ENCODE measurements at places on chromosomes 12 and 14.

- DNase-seq: no peak
These were observed 20.9 kb upstream of the CNIH1 start for GRCh38 chr14:54462048-54462447.

DNA sequence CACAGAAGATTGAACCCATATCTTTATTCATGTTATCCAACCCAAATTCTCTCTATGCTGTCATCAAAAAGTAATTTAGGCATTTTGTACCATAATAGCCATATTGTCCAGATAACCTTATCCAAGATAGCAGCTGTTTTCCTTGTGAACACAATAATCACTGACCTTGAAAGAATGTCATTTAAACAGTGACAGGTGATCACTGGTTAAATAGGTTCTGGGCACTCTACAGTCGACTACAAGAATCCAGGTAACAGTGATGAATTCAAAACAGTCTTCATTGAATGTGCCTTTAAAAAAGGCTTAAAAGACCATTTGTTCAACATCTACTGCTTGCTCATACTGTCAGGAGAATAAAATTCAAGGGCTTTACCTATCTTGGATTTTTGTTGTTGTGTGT, 4.6 kb upstream of the SPX start:
- no peak for DNase-seq

GRCh38 chr12:99142651-99143050, 497.6 kb downstream of the APAF1 start:
- no peak for DNase-seq

GRCh38 chr12:49563951-49564685, 3.8 kb downstream of the MCRS1 start:
- DNase-seq: no peak

- DNase-seq: no peak
These were observed 142.6 kb downstream of the GPHN start for GRCh38 chr14:66650491-66650911.

DNA sequence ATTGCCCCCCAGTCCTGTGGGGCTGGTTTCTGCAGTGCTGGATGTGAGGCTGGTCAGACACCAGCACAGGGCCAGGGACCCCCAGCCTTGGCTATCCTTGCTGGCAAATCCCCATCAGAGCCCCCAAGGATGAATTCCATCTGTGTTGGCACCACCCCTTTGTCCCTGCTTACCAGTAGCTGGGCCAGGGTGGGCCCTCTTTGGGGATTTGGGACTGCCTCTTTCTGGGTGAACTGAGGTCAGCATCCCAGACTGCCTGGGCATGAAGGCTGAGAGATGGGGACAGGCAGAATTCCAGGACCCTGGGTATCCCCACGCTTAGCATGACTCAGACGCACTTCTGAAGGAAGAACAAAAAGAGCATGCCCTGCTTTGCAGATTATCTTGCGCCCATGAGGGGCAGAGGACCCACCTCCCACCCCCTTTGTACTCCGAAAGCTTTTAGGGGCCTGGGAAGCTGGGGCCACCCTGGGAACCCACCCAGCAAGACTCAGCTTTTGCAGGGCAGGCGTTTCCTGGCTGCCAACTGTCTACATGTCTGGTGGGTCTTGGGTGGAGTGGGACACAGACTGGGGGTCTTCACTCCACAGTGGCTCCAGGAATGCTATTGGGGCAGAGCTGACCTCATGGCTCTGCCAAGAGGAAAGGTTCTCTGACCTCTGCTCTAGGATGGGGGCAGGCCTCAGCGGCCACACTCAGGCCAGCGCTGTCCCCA, 26.8 kb downstream of the RFLNA start:
- no peak for DNase-seq

GRCh38 chr12:79233341-79233781, 368.8 kb downstream of the SYT1 start:
- no peak for DNase-seq

DNA sequence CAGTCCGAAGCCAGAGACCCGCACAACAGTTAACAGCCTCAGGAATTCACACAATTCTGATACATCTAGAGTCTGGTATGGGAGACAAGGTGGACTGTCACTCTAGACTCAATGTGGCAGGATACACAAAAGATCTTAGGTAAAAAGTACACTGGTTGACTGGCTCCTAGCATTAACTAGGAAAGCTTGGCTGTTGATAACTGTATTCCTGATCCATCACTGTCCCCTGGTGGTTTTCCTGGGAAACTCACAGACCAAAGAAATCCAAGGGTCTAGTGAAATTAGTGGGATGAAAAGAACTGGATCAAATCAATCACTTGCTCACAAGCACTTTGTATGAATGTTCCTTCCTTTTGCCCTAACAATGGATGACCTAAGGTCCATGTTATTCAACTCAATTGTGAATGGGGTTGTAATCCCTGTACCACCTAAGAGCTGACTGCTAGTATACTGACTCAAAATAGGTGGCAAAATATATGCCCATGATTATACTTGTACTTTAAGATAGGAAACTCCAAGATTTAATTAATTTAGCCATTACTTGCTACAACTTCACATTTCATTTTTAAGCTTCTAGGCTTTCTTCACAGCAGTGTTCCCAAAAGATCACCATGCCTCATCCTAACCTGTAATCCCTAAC, 14.0 kb downstream of the NPC2 start:
- DNase-seq: peak; percentile 51

GRCh38 chr14:68462683-68463082, 330.2 kb downstream of the ZFP36L1 start:
- DNase-seq: no peak

GRCh38 chr12:91620992-91621391, 438.4 kb upstream of the DCN start:
- DNase-seq: peak; percentile 94

DNA sequence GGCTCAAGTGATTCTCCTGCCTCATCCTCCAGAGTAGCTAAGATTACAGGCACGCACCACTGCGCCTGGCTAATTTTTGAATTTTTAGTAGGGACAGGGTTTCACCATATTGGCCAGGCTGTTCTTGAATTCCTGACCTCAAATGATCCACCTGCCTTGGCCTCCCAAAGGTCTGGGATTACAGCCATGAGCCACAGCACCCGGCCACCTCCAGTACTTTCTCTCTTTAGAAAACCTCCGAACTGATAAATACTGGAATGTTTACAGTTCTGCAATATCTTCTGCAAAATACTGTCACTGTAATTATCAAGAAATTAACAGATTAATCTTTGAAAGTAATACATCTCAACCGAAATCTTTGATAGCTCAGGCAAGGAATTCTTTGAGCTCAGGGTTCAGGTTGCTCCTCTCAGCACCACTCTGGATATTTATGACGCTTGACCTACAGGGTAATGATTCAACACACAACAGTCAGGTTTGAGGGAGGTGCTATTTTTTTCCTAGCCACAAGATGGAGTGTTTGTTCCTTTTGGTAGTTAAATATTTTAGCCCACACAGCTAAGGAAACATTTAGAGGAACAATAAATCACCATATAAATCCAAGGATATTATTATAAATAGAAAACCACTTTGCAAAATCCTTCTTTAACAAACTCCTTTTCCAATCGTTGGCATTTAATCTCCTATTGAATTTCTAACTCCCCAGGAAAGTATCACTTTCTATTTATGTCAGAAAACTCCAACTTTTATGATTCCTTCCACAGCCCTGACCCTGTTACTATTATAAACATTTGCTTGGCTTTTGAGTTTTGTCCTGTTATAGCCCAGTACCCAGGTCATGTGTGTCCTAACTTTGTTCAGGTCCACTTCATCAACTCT, 48.6 kb upstream of the GTF2A1 start:
- DNase-seq: peak; percentile 63

DNA sequence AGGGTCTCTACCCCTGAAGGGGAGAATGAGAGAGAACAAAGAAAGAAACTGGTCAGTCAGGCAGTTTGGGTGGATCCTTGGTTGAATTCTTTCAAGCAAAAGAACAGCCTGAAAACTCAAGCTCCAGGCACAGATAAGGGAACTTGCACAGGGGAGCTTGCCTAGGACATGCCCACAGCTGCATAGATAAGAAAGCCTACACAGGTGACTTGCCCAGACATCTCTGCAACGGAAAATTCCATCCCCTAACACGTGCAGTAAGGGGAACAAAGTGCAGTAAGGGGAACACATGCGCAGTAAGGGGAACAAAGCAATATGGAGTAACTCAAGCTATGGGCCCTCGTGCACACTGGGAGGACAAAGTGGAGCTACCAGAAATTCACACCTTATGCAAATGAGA, 540.1 kb upstream of the MIS18BP1 start:
- no peak for DNase-seq

GRCh38 chr12:3632754-3633153, 120.2 kb downstream of the CRACR2A start:
- no peak for DNase-seq

- no peak for DNase-seq
These were observed 10.9 kb downstream of the HIF1A start for GRCh38 chr14:61706096-61706690.

- no peak for DNase-seq
These were observed 17.2 kb downstream of the RILPL1 start for GRCh38 chr12:123516216-123516780.

DNA sequence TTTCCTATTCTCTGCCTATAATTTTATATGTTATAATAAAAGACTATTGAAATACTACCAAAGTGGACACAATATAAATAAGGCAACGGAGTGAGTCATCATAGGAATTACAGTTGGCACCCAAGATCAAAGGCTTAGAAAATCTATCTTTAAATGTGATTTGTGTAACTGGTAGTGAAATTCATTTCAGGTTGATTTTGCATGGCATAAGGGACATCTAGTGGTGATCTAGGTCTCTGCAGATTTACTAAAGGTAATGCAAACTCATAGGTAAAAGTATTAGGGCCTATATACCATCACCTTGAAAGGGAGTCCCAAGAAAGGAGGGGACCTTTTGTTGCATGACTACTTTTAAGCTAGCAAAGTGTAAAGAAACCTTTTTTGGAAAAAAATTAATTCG, 527.2 kb downstream of the NRXN3 start:
- no peak for DNase-seq

- DNase-seq: no peak
These were observed at the start of gene GPR132 for GRCh38 chr14:105065280-105066228. Gene GPR132 (minus strand): TSS chr14:105065430. CDS start chr14:105055420, 10,010 bp downstream.

- DNase-seq: no peak
These were observed 51.9 kb downstream of the PRMT8 start for GRCh38 chr12:3542911-3543310.

DNA sequence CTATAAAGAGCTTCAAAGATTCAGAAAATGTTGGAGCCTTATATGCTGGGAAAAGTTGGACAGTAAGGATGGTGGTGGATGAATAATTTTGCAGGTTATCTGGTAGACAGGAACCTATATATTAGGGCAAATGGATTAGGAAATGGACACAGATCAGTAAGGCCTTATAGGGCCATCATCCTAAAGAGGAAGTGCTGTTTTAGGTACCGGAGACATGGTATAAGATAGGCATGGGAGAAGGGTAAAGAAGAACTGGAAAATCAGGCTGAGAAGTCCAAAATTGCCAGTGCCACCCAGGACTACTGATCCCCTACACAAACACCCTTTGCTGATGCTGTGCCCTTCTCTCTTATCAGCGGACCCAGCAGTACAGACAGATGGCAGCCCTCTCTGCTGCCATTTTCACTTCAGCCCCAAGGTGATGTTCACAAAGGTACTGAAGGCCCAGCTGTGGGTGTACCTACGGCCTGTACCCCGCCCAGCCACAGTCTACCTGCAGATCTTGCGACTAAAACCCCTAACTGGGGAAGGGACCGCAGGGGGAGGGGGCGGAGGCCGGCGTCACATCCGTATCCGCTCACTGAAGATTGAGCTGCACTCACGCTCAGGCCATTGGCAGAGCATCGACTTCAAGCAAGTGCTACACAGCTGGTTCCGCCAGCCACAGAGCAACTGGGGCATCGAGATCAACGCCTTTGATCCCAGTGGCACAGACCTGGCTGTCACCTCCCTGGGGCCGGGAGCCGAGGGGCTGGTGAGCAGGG, 5.5 kb downstream of the GDF11 start:
- DNase-seq: no peak

GRCh38 chr12:76024102-76024781, 7.3 kb downstream of the PHLDA1 start:
- DNase-seq: no peak

GRCh38 chr14:88541324-88541723, 13.5 kb downstream of the PTPN21 start:
- DNase-seq: no peak

GRCh38 chr14:104350463-104351185, 212.2 kb downstream of the KIF26A start:
- no peak for DNase-seq

DNA sequence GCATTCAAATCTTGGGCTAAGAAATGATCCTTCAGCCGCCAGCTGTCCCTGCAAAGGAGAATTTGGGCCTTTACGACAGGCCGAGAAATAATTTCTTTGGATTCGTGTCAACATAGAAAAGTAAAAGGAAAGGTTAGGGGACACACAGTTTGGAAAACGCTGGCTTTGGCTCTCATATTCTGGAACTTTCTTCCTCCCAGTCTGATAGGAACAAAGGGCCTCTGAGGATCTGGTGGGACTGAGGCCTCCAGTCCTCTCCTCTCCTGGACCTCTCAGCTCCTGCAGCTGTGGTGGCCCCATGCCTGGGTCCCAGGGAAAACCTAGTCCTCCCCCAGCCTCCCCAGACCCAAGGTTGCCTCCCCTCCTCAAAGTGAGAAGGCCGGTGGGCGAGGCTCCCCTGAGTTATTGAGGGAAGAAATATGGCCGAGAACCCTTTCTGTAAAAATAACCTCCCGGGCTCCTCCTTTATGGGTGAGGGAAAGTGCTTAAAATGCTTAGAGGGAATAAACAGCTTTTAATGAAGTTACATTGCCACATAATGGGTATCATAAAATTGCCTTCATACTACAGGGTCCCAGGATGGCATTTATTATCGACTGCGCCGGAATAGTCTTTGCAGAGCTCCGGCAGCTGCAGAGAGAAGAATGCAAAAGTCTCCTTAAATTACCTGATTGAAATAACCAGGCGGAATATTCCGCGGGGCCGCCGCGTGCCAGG, 188.3 kb downstream of the PHETA1 start:
- no peak for DNase-seq

- DNase-seq: peak; percentile 44
These were observed 3.6 kb upstream of the MORN3 start for GRCh38 chr12:121673013-121673511.

- no peak for DNase-seq
These were observed 93.6 kb downstream of the TNFAIP2 start for GRCh38 chr14:103216857-103217256.

DNA sequence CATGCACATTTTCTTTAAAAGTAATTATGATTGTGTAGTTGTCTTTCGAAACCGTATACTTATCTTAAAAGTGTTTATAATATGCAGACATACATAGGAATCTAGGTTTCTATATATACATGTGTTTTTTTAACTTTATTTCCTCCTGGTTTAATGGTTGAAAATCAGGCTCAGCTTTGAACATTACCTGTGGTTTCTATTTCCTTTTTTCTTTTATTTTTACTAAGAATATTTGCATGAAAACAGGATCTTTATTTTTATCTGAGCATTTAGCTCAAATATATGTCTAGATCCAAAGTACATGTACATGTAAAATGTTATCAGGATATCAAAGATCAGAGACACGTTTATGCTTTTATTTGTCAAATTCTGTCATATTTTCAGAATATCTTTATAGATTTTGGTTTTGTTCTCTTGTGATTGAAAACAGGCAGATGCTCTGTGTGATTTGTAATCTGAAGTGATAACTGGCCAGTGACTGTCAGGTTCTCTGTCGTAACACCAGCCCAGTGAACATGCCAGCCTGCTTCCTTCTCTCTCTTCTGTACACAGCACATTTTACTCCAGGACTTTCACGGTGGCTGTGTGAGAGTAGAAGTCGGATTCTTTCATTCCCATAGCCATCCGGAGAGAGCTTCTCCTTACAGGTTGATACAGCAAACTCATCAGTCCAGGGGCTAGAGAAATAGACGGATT, 13.7 kb downstream of the TCTN1 start:
- DNase-seq: no peak

All from NCI-H526 (cell line).